ENCODE measurements at places on chromosomes 7 and 10.

GRCh38 chr7:124790645-124791044, 25.1 kb upstream of the GPR37 start:
- no peak for DNase-seq

DNA sequence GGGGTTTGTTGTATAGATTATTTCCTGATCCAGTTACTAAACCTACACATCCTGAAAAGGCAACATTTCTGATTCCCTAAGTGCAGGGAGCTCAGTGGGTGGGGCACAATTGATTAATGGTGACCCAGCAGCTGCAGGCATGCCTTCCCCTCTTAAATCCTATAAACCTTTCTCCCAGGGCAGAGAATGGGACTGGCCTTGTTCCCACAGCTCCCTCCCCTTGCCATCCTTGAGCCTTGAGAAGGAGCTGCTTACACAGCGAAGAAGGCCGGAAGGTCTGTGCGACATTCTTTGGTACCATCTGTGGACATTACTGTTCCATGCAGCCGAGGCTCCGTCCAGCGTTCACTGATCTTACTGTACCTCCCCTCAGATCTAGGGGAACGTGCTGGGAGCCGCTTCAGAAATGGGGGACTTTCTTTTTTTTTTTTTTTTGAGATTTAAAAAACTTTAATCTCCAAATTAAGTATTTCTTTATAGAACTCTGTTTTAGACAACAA, 14.3 kb downstream of the KLF6 start:
- DNase-seq, result no peak

DNA sequence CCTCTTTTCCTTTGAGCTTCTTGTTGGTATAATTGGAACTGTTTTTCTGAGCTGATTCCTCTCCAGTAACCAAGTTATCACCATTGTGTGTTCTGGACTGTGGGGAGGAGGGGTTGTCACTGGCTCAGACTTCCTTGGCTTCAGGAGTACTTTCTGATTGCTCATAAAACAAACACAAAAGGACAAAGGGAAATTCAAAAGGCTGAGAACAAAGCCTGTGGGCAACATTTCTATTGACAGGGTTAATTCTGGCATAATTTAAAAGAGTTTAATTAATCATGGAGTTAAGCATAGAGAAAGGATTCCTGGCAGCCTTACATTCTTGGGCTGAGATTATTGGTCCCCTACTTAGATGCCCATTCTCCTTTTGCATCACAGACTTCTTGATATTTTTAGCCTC, 222.9 kb upstream of the KMT2E start:
- peak; percentile 20 for DNase-seq

GRCh38 chr7:86911659-86912058, 147.8 kb downstream of the ELAPOR2 start:
- DNase-seq, result peak; percentile 18

GRCh38 chr10:91525896-91526712, 106.8 kb downstream of the PPP1R3C start:
- no peak for DNase-seq

DNA sequence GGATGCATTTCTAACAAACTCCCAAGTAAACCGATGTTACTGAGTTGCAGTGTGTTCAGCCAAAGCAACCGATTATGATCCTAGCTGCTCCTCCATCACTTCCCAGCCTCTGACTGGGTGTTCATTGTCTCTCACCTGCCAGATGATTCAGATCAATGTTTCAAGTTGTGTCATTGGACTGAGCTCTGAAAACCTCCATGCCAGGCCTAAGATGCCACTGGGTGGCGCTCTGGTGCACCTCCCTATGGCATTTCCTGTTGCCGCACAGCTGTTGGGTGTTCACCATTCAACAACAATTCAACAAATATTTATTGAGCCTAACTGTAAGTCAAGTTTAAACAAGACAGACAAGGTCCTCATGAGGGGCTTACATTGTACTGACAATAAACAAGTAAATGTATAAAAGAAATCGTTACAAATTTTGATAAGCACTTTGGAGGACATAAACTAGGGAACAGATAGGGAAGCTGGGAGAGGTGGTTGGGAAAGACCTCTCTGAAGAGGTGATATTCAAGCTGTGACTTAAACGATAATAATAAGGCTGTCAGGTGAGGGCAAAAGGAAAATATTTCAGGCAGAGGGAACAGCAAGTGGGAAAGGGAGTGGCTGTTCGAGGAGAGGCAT, 22.8 kb downstream of the RGR start:
- DNase-seq, result no peak

DNA sequence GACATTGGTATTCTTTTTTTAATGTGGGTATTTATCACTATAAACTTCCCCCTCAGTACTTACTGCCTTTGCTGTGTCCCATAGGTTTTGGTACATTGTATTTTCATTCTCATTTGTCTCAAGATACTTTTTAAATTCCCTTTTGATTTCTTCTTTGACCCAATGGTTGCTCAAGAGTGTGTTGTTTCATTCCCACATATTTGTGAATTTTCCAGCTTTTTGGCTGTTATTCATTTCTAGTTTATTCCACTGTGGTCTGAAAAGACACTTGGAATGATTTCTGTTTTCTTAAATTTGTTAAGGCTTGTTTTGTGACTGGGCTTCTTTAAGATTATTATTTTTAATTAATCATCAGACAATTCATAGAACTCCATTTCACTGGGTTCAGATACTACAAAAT, 105.0 kb downstream of the EPC1 start:
- DNase-seq, result no peak

GRCh38 chr10:122161795-122162194, 109.3 kb upstream of the BTBD16 start:
- DNase-seq, result no peak

- DNase-seq, result no peak
Observed at GRCh38 chr10:111988646-111989045, 194.9 kb downstream of the GPAM start.

- no peak for DNase-seq
Observed at GRCh38 chr7:117775801-117776200, 97.4 kb downstream of the CTTNBP2 start.

DNA sequence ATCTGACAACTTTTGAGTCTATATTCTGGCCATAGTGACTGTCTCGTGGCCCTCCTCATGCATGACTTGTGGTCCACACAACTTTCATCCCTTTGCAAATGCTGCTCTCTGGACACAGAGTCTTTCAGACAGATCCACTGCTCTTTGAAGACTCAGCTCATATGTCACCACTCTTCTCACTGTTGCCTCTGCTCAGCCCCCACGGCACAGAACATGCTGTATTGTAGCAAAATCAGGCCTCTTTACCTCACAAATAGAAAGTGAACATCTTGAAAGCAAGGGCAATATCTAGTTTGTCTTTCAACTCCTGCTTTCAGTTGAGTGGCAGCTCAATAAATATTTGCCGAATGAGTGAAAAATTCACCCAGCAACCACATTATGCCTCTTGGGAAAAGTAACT, 443.5 kb downstream of the NRG3 start:
- DNase-seq, result no peak

GRCh38 chr7:80330434-80330833, 181.4 kb downstream of the GNAT3 start:
- no peak for DNase-seq

DNA sequence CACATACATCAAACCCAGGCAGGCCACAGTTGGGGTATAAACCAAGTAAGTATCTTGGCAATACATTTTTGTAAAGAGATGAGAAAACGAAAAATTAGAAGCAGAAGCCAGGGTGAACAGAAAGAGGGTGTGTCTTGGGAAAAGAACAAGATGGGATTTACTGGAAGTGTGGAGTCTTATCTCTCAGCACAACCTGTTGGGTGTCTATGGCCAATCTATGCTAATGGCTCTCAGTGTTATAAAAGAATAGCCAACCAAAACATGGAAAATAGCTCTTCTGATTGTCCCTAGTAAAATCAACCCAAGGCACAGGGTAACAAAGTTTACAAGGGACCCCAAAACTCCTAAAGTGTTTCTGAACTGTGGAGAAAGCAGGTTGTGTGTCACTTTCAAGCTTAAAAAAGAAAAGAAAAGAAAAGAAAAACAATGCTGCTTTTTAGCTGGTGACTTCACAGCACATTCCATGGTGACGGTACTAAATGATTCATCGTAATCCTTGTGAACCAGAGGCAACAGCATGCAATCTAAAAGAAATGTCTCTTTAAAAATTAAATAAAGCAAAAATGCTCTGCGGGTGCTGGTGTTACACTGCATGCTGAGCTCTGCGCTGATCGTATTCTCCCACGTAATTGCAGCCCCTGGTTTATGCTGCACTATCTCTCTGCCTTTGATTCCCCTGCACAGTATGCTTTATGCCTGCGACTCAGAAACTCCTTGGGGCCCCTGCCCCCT, 100.8 kb downstream of the C10orf90 start:
- DNase-seq, result no peak

DNA sequence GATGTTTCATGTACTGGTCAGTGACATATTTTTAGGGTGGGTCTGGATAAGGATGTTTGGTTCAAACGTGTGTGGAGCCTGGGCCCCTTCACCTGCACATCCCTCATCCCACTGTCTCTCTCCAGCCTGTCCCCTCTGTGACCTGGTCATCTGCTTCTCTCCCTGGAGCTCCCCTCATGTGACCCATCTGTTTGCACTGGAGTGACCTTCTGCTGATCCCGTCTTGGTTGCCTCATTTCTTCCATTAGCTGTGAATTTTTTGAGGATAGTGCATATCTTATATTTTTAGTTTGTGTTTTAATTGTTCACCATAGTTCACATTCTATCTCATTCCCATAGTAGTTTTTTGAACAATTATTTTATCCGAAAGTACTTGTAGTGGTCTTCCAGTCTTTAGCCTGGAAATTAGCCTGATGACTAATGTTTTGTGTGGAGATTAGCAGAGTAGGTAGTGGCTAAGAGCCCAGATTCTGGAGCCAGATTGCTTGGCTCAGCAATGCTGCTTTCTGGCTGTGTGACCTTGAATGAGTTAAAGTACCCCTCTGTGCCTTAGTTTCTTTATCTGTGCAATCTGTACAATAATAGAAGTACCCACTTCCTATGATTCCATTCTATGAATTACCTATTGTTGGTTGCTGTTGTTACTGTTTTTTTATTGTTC, 224.5 kb downstream of the LRMDA start:
- no peak for DNase-seq
